Kidney epithelial cell (primary cell): ENCODE measurements at places on chromosomes 4 and X. TPM values are rescaled to one million over a fixed set of nuclear protein-coding genes. Genes with fewer than 3 reads are reported as not detected.

GLOD5 gene
- not detected in 2 replicates for total RNA-seq

CCNI gene
- 388 and 406 TPM in 2 replicates for total RNA-seq

MMRN1 gene
- not detected in 2 replicates for total RNA-seq

AREG gene
- 95.3 and 98.0 TPM in 2 replicates for total RNA-seq

GATA1 gene
- not detected in 2 replicates for total RNA-seq

SOD3 gene
- 0.75 and 1.2 TPM in 2 replicates for total RNA-seq

FATE1 gene
- total RNA-seq, result not detected in 2 replicates

FRMD7 gene
- total RNA-seq, result not detected in 2 replicates

WNK3 gene
- 3.1 and 6.5 TPM in 2 replicates for total RNA-seq

NSDHL gene
- total RNA-seq, result 26.5 and 31.3 TPM in 2 replicates

MAGEA3 gene
- total RNA-seq, result not detected in 2 replicates

CD99L2 gene
- total RNA-seq, result 28.1 and 29.8 TPM in 2 replicates

FRAS1 gene
- total RNA-seq, result 28.4 and 35.8 TPM in 2 replicates

USP17L29 gene
- not detected in 2 replicates for total RNA-seq

AR gene
- total RNA-seq, result 0.25 and 0.89 TPM in 2 replicates

SPANXN3 gene
- total RNA-seq, result not detected in 2 replicates

TCEAL7 gene
- total RNA-seq, result 23.1 and 40.1 TPM in 2 replicates

PNPLA4 gene
- total RNA-seq, result 19.0 and 21.0 TPM in 2 replicates

TLR6 gene
- total RNA-seq, result 1.1 and 1.3 TPM in 2 replicates

CYSLTR1 gene
- not detected in 2 replicates for total RNA-seq

OTC gene
- total RNA-seq, result not detected in 2 replicates

SLITRK2 gene
- 0.07 and 0.08 TPM in 2 replicates for total RNA-seq

PABPC5 gene
- 1.7 TPM in 2 replicates for total RNA-seq

PASD1 gene
- not detected in 2 replicates for total RNA-seq

NXF2 gene
- not detected in 2 replicates for total RNA-seq

DKK2 gene
- total RNA-seq, result not detected in 2 replicates

DGAT2L6 gene
- not detected in 2 replicates for total RNA-seq

ADGRG4 gene
- total RNA-seq, result not detected in 2 replicates

ZDHHC15 gene
- 1.5 and 1.8 TPM in 2 replicates for total RNA-seq

MID1IP1 gene
- total RNA-seq, result 63.5 and 81.6 TPM in 2 replicates

PAGE4 gene
- total RNA-seq, result not detected in 2 replicates

RNF128 gene
- total RNA-seq, result 0.33 and 1.8 TPM in 2 replicates

IL2 gene
- total RNA-seq, result not detected in 2 replicates

NPNT gene
- 4.6 and 7.3 TPM in 2 replicates for total RNA-seq

SUPT20HL1 gene
- total RNA-seq, result not detected in 2 replicates

SPACA5 gene
- total RNA-seq, result not detected in 2 replicates

RTL5 gene
- total RNA-seq, result 2.3 and 2.7 TPM in 2 replicates

SPATA4 gene
- total RNA-seq, result 0.34 and 0.50 TPM in 2 replicates

ARMCX2 gene
- total RNA-seq, result 33.5 and 37.5 TPM in 2 replicates

CCSER1 gene
- 1.2 and 1.4 TPM in 2 replicates for total RNA-seq

AFP gene
- not detected in 2 replicates for total RNA-seq

FAM53A gene
- 1.1 and 5.2 TPM in 2 replicates for total RNA-seq

COX7B2 gene
- not detected in 2 replicates for total RNA-seq

FGF13 gene
- total RNA-seq, result 7.8 and 9.6 TPM in 2 replicates

CYLC1 gene
- not detected in 2 replicates for total RNA-seq

SULT1B1 gene
- not detected in 2 replicates for total RNA-seq

TEX13D gene
- not detected in 2 replicates for total RNA-seq

HAND2 gene
- not detected in 2 replicates for total RNA-seq

IKBKG gene
- 14.6 and 16.7 TPM in 2 replicates for total RNA-seq

GPC3 gene
- total RNA-seq, result 14.5 and 15.3 TPM in 2 replicates

ODAM gene
- not detected in 2 replicates for total RNA-seq
